ENCODE measurements at places on chromosomes 7 and 10.

- DNase-seq, result no peak
These were observed 4.9 kb upstream of the ZMIZ1 start for GRCh38 chr10:79063661-79064492.

- no peak for DNase-seq
These were observed 362.7 kb downstream of the PLXNA4 start for GRCh38 chr7:132213583-132213982.

GRCh38 chr10:126212738-126213137, 175.5 kb downstream of the ADAM12 start:
- no peak for DNase-seq

DNA sequence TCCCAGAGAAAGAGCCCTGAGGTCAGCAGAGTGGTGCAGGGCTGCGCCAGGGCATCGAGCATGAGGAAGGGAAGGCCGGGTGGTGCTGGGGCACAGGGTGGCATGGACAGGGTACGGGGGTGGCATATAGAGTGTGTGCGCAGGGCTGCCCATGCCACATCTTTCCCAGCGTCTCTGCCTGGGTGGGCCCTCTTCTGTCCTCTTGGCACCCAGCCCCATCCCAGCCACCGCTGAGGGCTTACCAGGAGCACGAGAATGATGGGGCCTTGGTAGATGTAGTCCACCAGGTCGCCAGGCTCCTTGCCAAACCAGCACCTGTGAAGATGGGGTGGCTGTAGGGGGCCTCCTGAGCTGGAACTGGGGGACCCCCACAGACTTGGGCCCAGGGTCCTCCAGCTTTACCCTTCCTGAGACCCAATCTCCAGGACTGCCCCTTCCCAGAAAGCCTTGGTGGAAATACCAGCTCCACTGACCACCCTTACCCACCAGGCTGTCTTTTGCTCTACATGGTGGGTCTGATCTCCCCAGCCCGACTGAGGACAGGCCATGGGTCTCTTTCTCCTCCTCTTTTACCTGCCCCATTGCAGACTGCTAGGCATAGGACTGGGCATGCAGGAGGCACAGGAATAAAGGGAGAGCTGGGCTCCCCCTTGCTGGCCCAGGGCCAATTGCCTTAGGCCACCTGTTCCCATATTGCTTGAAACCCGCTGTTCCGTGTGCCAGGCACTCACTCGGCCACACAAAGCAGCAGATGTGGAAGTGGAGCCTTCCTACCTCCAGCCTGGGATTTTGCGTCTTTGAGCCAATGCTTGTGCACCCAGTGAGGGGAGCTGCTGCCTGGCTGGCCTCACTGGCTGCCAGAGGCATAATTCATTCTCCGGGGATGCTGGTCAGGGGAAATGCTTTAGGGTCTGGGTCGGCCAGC, 21.7 kb downstream of the CRHR2 start:
- DNase-seq, result no peak

GRCh38 chr7:122637784-122638183, 61.1 kb downstream of the RNF133 start:
- DNase-seq, result no peak

GRCh38 chr7:95213148-95213547, 111.2 kb downstream of the PON1 start:
- DNase-seq, result no peak

DNA sequence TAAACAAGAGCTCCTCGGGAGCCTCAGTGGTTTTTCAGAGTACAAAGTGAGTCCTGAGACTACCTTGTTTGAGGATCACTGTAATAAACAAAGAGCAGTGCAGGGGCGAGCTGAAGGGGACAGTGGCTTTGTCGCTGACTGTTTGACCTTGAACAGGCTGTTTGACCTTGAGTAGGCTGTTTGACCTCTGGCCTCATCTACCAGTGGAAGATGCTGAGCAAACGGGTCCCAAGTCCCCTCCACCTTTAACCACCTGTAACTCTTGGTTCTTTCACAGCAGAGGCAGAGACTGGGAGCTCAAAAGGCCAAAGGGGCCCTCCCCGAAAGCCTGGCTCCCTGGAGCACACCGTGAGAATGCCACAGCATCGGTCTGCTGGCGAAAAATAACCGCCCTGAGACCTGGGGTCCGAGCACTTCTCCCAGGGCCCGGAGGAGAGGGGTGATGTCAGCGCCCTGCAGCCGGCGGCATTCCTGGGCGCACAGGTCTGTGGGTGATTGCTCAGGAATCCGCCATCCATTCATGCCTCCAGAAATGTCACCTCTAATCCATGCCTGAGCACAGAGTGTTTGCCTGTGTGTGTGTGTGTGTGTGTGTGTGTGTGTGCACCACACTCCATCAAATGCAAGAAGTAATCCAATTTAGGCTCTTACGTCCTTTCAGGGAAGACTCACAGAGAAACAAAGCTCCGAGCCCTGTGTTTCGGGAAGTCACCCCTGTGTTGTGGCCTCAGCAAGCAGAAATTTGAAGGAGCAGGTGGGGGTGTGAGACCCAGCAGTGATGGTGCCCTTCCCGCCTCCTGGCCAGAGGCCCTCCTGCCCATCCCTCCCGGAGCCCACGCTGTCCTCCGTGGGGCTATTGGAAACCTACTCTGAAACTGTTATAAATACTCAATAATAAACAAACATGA, 66.5 kb downstream of the ASB13 start:
- DNase-seq, result no peak

DNA sequence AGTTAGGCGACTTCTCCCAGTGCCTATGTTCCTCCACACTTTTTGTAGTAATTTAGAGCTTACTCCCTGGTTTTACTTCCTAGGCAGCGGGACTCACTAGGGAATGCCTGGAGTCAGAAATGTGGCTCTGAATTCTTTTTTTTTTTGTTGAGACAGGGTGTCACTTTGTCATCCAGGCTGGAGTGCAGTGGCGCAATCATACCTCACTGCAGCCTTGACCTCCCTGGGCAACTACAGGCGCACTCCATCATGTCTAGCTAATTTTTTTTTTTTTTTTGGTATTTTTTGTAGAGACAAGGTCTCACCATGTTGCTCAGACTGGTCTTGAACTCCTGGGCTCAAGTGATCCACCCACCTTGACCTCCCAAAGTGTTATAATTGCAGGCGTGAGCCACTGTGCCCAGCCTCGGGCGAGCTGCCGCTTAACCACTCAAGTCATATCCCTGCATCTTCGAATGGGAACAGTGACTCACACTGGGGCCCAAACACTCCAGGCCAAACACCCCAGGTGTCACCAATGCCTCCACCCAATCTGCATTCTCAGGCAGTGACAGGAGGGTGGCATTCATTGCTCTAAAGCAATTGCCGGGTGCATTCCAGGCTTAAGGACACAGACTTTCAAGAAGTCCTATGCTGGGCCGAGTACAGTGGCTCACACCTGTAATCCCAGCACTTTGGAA, 19.6 kb downstream of the RGS10 start:
- DNase-seq, result no peak

DNA sequence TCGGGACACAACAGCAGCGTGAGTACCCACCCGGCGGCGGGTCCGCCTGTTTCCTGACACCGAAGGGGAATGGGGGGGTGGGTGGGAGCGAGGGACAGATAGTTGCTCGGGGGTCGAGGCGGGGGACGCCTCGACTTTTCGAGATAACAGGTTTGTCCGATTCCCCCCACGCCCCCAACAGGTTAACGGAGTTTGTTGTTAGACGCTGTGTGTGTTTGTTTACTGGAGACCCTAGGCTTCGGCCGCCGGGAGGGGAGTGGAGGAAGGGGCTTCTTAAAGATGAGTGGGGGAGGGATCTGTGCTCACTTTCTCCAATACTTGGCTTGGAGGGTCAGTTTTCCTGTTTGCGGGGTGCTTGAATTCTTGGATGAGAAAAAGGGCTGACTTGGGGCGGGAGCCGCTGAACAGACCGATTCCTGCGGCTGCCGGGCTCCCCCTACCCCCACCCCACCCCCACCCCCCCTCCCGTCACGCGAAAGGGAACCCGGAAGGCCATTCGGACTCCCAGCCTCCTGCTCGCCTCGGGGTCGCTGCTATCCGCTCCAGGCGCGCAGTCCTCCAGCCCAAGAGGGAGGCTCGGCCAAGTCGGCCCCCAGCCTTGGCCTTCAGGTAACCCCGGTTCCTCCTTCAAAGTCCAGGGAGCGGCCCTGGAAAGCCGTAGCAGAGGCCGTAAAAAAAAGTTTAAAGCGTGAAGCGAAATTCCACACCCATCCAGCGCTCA, 1.0 kb downstream of the SORCS3 start:
- DNase-seq, result no peak

DNA sequence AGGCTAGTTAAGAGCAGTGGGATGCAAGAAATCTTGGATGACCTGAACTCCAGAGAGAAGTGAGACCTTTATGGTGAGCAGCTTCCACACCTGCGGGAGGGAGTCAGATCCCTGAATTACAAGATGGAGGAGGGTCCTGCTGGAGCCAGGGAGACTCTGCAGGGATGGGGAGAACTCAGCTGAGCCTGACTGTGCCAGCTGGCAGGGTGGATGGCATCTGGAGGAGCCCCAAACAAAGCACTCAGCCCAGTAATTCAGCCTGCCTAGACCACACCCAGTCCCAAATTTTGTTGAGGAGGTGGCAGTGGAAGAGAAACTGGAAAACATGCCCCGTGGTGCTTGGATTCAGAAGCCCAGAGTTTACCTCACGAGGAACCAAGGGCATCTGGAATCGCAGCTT, 208.2 kb downstream of the WDR11 start:
- no peak for DNase-seq

GRCh38 chr7:92612501-92612900, 22.3 kb upstream of the FAM133B start:
- DNase-seq, result no peak

DNA sequence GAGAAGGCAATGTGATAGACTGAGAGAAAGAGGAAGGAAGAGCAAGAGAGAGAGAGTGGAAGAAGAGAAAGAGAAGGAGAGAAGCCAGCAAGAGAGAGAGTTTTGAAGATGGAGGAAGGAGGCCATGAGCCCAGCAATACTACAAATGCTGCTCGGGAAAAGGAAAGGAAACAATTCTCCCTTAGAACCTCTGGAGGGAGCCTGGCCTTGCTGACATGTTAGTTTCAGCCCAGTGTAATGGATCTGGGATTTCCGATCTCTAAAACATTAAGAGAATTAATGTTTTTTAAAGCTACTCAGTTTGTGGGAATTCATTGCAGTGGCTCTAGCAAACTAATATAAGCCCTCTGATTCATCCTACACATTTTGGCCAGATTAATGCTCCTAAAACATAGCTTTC, 206.8 kb upstream of the MTPN start:
- no peak for DNase-seq

DNA sequence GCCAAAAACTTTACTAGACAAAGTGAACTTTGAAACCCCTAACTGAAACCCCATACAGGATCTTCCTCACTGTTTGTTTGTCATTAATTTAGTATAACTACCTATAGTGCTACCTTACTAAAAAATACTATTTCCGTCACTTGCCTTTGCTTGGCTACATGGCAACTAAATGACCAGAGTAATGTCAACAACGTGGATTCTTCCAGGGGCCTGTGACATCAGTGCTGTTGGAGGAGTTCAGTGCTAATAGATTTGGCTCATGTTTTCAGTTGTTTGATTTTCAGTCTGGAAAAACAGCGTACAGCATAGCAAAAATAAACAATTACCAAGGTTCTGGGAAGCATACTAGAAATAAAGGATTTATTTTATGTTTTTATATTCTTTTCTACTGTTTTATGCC, 3.0 kb upstream of the ASB15 start:
- DNase-seq, result no peak

GRCh38 chr7:81672872-81673271, 97.0 kb downstream of the HGF start:
- DNase-seq, result no peak

GRCh38 chr7:121244120-121244870, 84.5 kb upstream of the WNT16 start:
- DNase-seq, result no peak

DNA sequence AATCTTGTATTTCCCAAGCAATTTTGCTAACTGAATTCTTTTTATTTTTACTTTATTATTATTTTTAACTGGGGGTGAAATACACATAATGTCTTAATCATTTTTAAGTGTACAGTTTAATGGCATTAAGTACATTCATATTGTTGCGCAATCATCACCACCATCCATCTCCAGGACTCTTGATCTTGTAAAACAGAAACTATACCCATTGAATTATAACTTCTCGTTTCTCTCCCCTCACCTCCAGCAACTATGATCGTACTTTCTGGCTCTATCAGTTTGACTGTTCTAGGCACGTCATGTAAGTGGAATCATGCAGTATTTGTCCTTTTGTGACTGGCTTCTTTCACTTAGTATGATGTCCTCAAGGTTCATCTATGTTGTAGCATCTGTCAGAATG, 108.8 kb downstream of the ARL5B start:
- no peak for DNase-seq

- no peak for DNase-seq
These were observed 121.6 kb downstream of the C10orf105 start for GRCh38 chr10:71597821-71598498.
